ENCODE measurements at places on chromosomes 12 and 14.

DNA sequence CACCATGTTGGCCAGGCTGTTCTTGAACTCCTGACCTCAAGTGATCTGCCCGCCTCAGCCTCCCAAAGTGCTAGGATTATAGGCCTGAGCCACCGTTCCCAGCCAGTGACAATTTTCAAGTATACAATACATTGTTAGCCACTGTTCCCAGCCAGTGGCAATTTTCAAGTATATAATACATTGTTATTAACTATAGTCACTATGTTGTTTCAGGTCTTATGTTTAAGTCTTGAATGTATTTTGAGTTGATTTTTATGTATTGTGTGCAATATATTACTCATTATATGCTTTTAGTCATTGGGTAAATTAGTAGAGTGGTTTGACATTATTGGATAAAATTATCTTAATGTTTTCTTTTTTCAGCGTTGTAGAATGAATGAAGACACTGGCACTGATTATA lies 13.0 kb upstream of the ZNF410 start:
- DNase-seq, result no peak

DNA sequence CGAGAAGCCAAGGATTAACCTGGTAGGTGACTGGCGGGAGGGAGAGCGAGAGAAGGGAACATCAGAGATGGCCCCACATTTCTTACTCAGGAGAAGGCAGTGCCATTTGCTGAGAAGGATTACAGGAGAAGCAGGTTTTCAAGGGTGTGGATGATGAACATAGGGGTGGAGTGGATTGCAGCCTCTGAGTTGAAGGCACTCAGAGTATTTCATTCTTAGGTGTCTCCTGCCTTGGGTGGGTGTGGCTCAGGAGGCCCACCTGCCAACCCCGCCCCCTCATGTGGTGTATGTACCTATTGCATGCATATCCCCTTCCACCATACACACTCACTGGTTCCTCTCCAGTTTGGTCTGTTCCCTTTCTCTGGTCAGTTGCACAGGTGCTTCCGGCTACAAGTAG lies 6.3 kb downstream of the ESPL1 start:
- DNase-seq, result no peak

- no peak for DNase-seq
These were observed 28.7 kb upstream of the FOS start for GRCh38 chr14:75249958-75250336.

DNA sequence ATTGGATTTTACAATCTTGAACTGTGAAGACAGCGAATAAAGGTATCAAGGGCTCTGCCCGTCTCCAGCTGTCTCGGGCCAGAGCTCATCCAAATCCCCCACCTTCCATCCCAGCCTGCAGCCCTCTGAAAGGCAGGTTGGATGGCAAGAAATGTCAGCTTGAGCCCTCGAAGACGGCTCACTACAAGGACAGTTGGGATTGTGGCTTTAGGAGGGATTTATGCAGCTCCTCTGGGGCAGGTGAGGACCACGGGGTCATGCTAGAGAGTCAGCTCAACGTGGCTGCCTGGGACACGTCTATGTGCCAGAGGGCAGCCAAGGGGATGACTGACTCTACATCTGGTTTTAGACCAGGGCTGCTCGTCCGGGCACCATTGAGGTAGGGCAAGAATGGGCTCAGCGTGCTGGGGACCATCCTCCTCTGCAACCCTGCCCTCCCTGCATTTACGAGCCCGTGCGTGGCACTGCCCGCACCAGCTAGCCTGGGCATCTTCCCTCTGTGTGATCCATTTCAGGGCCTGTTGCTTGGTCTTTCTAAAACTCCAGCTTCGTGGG lies 16.2 kb downstream of the MVK start:
- DNase-seq, result no peak

DNA sequence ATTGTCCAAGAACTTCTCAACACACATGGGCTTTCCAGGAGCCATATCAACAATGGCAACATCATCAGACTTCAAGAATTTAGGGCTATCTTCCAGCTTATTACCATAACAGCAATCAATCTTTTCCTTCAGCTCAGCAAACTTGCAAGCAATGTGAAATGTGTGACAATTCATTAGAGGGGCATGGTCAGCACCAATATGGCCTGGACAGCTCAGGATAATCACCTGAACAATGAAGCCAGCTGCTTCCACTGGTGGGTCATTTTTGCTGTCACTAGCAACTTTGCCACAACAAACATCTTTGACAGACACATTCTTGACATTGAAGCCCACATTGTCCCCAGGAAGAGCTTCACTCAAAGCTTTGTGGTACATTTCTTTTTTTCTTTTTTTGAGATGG lies 5.9 kb upstream of the NEDD1 start:
- DNase-seq, result no peak

DNA sequence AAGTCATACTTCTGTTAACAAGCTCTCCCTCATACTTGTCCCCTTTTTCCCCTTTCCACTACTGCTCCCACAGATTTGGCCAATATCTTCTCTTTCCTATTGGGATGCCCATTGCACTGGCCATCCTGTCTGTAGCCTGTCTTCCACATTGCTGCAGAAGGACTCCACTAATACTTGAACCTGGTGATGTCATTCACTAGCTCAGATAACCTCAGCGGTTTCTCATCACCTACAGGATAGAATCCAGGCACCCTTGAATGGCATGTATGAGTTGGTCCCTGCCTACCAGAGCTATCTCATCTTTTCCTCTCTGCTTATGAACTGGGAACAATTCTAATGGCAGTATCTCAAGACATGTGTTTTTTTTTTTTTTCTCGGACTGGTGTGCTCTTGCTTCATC lies 84.6 kb downstream of the PTPRR start:
- no peak for DNase-seq

DNA sequence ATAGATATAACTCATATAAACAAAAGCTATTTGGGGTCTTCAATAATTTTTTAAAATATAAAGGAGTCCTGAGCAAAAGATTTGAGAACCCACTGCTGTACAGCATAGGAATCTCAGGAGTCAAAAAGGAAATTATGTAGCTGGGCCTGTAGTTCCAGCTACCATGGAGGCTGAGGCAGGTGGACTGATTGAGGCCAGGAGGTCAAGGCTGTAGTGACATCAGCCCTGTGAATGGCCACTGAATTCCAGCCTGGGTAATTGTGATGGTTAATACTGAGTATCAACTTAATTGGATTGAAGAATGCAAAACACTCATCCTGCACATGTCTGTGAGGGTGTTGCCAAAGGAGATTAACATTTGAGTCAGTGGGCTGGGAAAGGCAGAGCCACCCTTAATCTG lies 10.5 kb downstream of the CERS5 start:
- no peak for DNase-seq

GRCh38 chr12:56086096-56086495 lies 6.1 kb downstream of the ERBB3 start:
- no peak for DNase-seq

GRCh38 chr12:114504311-114504710 lies 98.4 kb upstream of the TBX5 start:
- DNase-seq, result no peak

- DNase-seq, result no peak
These were observed 478.2 kb downstream of the TMEM117 start for GRCh38 chr12:44314007-44314500.

- DNase-seq, result no peak
These were observed 28.2 kb downstream of the LRP6 start for GRCh38 chr12:12238605-12239004.

- peak; percentile 82 for DNase-seq
These were observed 835 bp downstream of the MYL6 start for GRCh38 chr12:56158926-56159461.

GRCh38 chr12:96170328-96170727 lies 23.8 kb upstream of the ELK3 start:
- no peak for DNase-seq

GRCh38 chr12:27651201-27651600 lies 45.0 kb upstream of the REP15 start:
- no peak for DNase-seq

DNA sequence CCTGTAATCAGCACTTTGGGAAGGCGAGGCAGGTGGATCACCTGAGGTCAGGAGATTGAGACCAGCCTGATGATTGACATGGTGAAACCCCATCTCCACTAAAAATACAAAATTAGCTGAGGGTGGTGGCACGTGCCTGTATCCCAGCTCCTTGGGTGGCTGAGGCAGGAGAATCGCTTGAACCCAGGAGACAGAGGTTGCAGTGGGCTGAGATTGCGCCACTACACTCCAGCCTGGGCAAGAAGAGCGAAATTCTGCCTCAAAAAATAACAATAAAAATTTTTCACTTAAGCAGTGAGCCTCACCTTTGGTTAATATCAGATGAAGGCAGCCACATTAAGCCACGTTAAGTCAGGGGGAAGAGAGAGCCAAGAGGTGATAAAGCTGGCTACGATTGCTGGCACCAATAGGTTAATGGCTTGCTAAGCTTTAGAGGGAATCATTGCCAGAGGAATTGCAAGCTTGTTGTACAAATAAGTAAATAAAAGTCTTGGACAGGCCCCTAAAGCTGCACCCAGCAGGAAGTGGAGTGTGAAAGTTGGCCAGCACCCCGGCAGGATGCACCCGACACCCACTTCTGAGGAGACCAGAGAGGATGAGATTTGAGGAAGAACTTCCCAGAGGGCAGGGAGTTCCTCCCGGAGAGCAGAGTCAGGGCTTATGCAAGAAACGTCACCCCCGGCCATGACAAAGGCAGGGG lies 41.3 kb upstream of the TESC start:
- DNase-seq, result peak; percentile 28

- no peak for DNase-seq
These were observed 208.5 kb downstream of the FOXG1 start for GRCh38 chr14:28975084-28975483.
